ENCODE measurements at places on chromosomes 6 and 20. TPM values are rescaled to one million over a fixed set of nuclear protein-coding genes. Genes with fewer than 3 reads are reported as not detected.

XKR7 gene
- total RNA-seq: not detected

C20orf144 gene
- not detected for total RNA-seq

LHFPL5 gene
- not detected for total RNA-seq

KCNK16 gene
- not detected for total RNA-seq

GUCA1A gene
- total RNA-seq: not detected

CPXM1 gene
- total RNA-seq: 0.27 TPM

HLA-DQB1 gene
- 5.4 TPM for total RNA-seq

HLA-G gene
- total RNA-seq: not detected

TFAP2C gene
- total RNA-seq: not detected

CFAP206 gene
- total RNA-seq: not detected

ATP9A gene
- total RNA-seq: 32.9 TPM

PERP gene
- total RNA-seq: 1.3 TPM

GMEB2 gene
- total RNA-seq: 9.8 TPM

KHDRBS2 gene
- not detected for total RNA-seq

PAK5 gene
- not detected for total RNA-seq

NAPB gene
- 5.0 TPM for total RNA-seq

FAM83D gene
- 0.12 TPM for total RNA-seq

ITPR3 gene
- 7.4 TPM for total RNA-seq

RSPH4A gene
- total RNA-seq: 0.38 TPM

LY6G6C gene
- total RNA-seq: not detected

MUCL3 gene
- not detected for total RNA-seq

ERGIC3 gene
- total RNA-seq: 63.3 TPM

OR2J3 gene
- not detected for total RNA-seq

CDH22 gene
- 0.11 TPM for total RNA-seq

OR5V1 gene
- total RNA-seq: not detected

CNBD2 gene
- total RNA-seq: 8.4 TPM

CCR6 gene
- total RNA-seq: not detected

PTP4A1 gene
- 202 TPM for total RNA-seq

CDSN gene
- not detected for total RNA-seq

PCK1 gene
- 0.63 TPM for total RNA-seq

RING1 gene
- 27.9 TPM for total RNA-seq

SLC35F1 gene
- total RNA-seq: 0.32 TPM

BFSP1 gene
- not detected for total RNA-seq

All from psoas muscle (tissue), 8 donors.